ENCODE measurements at places on chromosomes 3 and 15. TPM values are rescaled to one million over a fixed set of nuclear protein-coding genes. Genes with fewer than 3 reads are reported as not detected.

The CAMK2N2 gene
- total RNA-seq: not detected

The C3orf85 gene
- not detected for total RNA-seq

DNA sequence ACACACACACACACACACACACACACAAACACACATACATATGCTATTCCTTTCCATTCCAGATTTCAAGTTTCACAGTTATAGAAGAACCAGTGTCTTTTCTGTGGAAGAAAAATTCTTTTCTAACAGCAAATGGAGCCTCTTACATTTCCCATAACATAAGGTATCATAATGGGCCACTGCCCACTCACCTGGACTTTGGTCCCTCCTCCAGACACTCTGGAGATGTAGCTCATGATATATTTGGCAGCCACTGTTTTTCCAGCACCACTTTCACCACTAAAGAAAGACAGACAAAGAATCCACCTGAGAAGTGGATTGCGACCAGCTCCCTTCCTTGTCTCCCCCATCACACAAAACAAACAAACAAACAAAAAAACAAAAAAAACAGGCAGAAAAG is 29.8 kb downstream of the LDHAL6B start:
- no peaks in the 10 kb centered on the region for H3K36me3 ChIP-seq
- no peak overlapping the region for H3K27ac ChIP-seq
- H3K27me3 ChIP-seq: no peaks in the 10 kb centered on the region
- peaks cover 7% of the 10 kb centered on the region for H3K4me1 ChIP-seq

The FXR1 gene
- 184 TPM for total RNA-seq

DNA sequence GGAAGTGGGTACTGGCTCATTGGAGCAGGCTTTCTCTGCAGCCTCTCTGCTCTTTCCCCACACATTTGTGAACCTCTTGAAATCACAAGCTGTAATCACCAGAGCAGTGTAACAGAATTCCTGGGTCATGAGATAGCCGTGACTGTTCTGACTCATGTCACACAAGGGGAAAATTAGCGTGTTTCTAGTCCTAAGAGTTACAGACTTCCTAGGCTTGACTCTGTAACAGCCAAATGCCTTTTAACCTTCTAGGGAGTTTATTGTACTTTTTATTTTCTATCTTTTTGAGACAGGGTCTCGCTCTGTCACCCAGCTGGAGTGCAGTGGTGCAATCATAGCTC is 54.7 kb upstream of the TRAK1 start:
- peaks cover 5% of the 10 kb centered on the region for H3K36me3 ChIP-seq
- no peak overlapping the region for H3K4me3 ChIP-seq
- no peaks in the 10 kb centered on the region for H3K27me3 ChIP-seq
- H3K27ac ChIP-seq: no peak overlapping the region

DNA sequence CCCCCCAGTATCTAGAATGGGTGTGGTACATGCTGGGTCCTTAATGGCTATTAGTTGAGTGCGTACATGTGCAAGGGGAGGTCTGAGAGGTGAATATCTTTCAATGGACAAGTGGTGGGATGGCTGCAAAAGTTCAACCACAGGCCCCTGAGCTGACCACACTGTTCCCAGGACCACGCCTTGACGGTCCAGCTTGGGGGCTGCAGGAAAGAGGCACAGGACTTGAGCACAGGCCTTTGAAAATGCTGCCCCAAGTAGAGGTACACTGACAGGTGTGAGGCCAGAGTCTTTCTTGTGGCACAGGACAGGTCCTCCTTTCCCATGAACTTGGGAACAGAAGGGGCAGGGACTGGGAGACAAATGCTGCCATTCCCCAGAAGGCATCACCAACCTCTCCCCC is 24.0 kb downstream of the AMOTL2 start:
- no peaks in the 10 kb centered on the region for H3K36me3 ChIP-seq
- DNase-seq: no peak
- no peaks in the 10 kb centered on the region for H3K4me1 ChIP-seq
- H3K4me3 ChIP-seq: no peak overlapping the region
- H3K27me3 ChIP-seq: no peaks in the 10 kb centered on the region

The WDR49 gene
- total RNA-seq: not detected

- no peak overlapping the region for H3K4me3 ChIP-seq
- H3K4me1 ChIP-seq: peaks cover 30% of the 10 kb centered on the region
- peaks cover 35% of the 10 kb centered on the region for H3K36me3 ChIP-seq
- no peak overlapping the region for H3K27ac ChIP-seq
These were observed 74.3 kb downstream of the LARS2 start for GRCh38 chr3:45462522-45463265.

All from activated naive CD4-positive, alpha-beta T cell treated with anti-CD3 and anti-CD28 coated beads for 36 hours (primary cell).